ENCODE measurements at places on chromosomes 2 and 18.

DNA sequence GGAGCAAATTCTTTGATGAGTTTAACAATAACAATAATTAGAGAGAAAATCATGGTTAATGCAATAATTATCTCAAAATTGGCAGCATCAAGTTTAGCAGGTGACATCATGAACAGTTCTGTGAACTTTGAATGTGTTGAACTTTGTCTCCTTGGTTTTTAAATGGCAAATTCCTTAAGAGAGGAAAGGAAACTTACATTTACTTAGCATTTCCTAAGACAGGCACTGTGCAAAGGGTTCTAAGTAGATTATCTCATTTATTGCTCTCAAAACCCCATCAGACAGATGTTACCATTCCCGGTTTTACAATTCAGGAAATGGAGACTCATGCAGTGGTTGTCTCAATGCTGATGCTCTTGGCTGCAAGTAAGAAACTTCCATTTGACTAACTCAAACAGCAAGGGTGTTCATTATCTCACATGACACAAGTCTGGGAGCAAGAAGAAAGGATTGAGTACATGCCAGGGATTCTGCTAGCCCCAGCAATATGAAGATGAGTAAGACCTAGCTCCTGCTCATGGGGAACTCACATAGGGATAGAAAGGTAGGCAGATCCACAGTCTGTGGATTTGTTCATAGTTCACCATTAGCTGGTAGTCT lies 81.3 kb upstream of the ITGA6 start:
- no peak for DNase-seq

DNA sequence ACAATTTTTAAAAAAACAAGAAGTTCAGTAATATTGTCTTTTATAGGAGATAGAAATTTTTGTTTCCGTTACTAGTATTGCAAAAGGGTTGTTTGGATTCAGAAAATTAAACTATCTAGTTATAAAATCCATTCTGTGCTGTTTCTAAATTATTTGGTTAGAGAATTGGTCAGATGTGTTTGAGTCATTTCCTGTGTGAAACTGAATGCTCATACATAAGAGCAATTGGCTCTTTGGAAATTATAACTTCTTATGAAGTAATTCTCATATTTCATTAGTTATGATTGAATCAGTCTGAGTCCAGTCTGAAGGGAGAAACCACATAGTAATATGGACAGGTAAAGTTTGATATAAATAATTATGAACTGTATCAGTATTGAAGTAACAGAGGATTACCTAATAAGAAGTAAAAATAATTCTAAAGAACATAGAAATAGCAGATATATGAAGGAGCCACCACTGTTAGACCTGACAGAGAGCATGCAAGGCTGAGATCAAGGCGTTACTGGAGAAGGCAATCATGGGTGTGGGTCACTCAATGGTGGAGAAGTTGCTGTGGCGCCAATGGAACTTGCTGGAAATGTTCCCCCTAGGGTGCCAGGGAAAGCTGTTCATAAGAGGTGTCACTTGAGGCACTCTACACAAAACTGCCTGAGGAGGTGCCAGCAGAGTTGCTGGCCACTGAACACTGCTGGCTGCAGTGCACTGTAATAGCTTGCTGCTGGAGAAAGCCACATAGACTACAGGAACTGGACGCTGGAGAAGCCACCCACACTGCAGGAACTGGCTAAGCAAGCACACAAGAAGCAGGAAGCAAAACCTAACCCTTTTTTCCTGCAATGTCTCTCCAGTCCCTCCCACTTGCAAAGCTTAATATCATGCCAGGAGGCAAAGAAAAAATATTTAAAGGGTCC lies 18.0 kb upstream of the FAP start:
- DNase-seq, result no peak

DNA sequence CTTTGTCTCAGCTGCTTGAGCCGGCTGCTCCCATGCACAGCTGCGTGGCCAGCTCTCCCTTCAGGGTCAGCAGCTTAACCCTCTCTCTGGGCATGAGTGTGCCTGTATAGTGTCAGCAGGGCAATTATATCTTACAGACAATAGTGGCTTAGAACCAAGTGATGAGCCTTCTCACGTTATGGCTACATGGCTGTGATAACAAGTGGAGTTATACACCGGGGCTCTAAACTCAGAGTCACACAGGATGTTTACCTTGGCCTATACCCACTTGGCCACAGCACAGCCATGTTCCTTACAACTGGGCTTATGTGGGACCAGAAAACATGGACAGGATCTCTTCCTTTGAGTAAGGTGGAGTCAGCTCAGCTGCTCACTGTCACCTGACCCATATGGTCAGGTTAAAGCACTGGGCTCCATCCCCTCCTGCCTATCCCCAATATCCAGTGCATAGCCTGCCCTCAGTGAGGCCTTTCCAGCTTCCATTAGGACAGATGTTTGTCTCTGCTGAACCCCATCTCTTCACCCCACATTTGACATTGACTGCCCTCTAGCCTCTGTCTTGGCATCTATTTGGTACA lies 294.2 kb upstream of the NCKAP5 start:
- DNase-seq, result no peak

GRCh38 chr2:86400321-86400720 lies 40.9 kb upstream of the KDM3A start:
- DNase-seq, result no peak

GRCh38 chr18:5538544-5538943 lies 5.3 kb downstream of the EPB41L3 start:
- no peak for DNase-seq

- DNase-seq, result no peak
Observed at GRCh38 chr2:216404010-216404618, 8.2 kb upstream of the SMARCAL1 start.

GRCh38 chr2:178187861-178188260 lies 6.5 kb upstream of the OSBPL6 start:
- no peak for DNase-seq

DNA sequence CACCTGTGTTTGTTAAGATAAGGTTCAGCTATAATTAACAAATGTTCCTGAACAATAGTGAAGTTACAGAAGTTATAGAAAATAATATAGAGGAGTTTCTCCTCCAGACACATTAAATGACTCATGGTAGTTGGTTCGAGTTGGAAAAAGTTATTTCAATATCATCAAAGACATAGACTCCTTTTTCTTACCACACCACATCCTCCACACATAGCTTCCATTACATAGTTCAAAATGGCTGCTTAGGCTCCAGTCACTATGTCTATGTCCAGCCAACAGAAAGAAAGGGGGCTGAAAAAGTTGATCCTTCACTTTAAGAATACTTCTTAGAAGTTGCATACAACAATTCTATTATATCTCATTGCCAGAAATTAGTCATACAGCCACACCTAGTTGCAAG lies 50.7 kb downstream of the DYNAP start:
- no peak for DNase-seq

Data from GM04503 (cell line).